Tongue (tissue), 3 donors: ENCODE measurements at places on chromosomes 7 and 10.
A peak's percentile ranks its signal among the peaks of the same experiment; 100 is the strongest.

DNA sequence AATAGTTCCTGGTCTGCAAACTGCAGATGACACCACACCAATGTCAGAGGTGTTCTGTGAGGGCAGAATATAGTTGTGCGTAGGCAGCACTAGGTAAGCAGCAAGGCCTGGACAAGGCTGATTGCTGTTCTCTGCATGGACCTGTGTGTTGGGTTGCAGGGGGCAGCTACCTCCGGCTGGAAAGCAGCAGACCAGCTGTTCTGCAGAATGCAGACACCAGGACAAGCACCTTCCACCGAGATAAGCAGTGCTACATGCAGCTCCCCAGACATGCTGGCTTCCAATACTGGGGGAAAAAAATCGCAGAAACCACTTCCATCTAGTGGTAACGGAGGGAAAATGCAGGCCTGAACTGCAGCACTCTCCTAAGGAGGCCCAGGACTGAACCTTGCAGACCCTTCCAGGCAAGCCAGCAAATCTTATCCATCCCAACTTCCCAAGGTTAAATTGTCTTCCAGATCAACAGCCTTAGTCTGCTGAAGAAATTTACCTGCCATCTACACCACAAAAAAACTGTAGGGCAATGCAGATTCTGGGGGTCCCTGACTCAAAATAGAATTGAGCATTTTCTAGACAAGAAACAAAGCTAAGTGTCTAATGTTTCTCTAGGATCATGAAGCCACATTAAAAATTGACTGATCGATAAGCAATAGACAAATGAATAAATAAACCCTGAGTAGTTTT lies 50.5 kb upstream of the COBL start:
- peak; percentile 79 for DNase-seq

GRCh38 chr10:110498087-110498981 lies 627 bp downstream of the DUSP5 start:
- peak; percentile 62 for DNase-seq

DNA sequence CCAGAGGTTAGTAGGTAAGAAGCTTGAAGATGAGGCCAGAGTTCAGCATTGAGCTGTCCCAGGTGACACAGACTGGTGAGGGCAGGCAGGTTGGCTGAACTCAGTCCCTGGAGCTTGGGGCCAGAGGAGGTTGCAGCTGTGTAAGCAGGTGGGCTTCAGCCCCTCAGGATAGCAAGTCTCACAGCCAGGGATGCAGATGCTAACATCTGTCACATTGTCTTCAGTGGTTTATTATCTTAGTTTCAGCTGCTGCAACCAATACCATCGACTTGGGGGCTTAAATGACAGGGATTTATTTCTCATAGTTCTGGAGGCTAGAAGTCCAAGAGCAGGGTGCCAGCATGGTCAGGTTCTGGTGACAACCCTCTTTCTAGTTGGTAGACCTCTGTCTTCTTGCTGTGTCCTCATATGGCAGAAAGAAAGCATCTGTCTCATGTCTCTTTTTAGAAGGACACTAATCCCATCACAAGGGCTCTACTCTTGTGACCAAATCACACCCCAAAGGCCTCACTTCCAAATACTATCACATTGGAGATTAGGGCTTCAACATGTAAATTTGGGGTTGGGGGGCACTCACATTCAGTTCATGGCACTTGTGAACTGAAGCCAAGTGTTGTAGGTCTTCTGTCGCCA lies 146.2 kb downstream of the KIAA1217 start:
- DNase-seq: peak; percentile 58

GRCh38 chr7:25860275-25861163 lies 291.5 kb upstream of the NFE2L3 start:
- DNase-seq: peak; percentile 60

- DNase-seq: no peak
These were observed 190.5 kb downstream of the HECW1 start for GRCh38 chr7:43302773-43303460.

- DNase-seq: no peak
These were observed 752 bp upstream of the CAMK2G start for GRCh38 chr10:73875139-73875475.

DNA sequence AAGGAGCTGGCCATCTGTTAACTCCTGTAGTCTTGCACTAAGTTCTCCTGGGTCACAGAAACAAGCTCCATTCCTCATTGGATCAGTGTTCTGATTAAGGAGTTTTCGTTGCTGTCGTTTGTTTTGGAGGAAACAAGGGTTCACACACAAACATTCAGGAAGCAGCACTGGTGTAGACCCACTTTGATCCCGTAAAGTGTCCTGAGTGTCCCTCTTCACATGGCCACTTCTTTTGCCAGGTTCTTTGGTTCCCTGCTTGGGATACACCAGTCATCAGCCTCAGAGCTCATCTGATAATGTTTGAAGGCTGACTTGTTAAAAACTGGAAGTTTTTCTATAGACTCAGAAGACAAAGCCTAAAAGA lies 10.9 kb downstream of the PDK4 start:
- DNase-seq: no peak

DNA sequence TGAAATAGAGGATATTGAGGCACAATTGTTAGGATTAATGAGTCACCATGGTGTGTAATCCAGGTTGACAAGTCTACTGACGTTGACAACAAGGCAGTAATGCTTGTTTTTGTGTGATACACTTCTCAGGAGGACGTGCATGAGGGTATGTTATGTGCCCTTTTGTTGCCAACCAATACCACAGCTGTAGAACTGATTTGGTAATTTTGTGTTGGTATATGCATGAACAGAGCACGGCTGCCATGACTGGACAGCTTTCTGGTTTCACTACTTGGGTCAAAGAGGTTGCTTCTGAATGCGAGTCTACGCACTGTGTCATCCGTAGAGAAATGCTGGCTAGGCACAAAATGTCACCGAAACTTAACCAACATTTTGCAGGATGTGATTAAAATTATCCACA lies 32.9 kb downstream of the PHTF2 start:
- DNase-seq: no peak

GRCh38 chr7:50667789-50668226 lies 102.6 kb upstream of the DDC start:
- no peak for DNase-seq

DNA sequence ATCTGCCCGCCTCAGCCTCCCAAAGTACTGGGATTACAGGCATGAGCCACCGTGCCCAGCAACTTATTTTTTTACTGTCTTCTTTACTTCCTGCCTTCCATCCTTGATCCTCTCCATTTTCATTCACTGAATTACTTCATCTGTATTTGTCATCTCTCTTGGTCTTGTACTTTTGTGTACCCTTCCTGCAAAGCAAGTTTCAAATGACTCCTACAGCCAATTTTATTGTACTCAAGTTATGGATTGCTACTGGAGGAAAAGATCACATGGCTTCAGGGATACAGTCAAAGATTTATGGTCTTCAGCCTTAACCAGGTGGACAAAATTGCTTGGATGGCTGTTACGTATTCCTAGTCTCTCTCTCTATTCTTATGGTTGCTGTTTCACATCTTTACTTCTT lies 22.6 kb downstream of the SEPTIN7 start:
- DNase-seq: no peak

DNA sequence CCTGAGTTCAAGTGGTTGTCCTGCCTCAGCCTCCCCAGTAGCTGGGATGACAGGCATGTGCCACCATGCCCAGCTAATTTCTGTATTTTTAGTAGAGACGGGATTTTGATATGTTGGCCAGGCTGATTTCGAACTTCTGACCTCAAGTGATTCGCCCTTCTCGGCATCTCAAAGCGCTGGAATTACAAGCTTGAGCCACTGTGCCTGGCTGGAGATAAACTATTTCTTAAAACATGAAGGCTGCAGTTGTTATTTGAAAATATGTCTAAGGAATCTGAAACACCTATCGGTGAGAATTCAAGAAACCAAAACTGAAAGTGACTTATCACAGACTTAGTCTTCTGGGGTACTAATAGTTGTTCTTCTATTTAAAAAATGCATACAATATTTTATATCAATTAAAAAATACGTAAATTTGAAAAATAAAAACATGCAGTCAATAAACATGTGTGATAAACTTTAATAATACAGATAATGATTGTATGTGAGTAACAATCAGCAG lies 176.9 kb upstream of the PRSS58 start:
- DNase-seq: no peak

DNA sequence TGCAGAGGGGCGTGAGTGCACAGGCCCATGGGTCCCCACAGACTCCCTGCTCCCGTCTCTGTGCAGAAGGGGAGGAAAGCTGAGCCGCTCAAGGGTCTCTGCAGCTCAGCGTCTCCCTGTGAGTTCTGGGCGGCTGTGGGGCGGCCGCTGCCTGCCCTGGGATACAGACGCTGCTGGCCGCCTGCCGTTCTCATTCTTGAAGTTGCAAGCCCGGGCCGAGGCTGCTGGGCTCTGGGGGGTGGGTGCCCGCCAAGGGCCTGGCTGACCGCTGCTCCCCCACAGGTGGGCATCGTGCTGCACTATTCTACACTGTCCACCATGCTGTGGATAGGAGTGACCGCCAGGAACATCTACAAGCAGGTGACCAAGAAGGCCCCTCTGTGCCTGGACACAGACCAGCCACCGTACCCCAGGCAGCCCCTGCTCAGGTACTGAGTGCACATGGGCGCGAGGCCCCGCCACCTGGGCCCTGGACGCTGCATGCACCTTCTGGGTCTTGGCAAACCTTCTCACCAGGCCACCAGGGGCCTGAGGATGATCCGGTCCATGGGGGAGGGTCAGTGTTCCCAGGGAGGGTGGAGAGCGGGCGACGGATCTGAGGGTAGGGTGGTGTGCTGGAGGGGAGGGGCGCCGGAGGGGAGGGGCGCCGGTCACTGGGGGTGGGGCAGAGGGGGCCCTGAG lies 14.8 kb downstream of the ADGRA1 start:
- DNase-seq: no peak

- DNase-seq: no peak
These were observed 663.6 kb downstream of the GRM8 start for GRCh38 chr7:126589068-126589684.

DNA sequence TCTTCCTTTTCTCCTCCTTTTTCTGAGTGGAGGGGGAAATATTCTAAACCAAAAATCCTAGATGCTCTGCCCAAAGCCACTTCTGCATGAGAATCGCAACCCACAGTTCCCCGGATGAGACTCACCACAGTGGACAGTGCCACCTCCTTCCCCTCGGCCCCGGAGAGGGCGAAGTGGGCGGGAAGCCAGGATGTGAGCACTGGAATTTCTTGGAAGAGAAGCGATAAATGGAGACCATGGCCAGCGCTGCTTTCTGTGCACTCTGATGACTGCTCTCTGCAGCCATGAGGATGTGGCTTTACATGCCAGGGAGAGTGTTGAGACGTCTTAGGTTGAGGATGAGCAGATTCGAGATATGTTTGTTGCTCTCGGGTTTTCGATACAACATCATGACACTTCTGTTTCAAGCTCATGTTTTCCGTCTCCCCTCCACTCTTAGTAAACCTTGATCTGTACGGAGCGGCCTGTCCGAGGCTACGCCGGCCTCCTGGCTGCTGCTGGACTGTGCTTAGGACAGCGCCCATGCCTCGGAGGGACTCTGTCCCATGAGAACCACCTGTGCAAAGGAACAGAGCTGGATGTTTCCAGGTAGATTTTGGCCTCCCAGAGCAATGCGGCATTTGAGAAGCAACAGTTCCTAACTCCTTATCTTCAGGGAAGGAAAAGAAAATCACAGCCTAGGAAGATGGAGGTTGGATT lies 414.6 kb upstream of the FOXK1 start:
- DNase-seq: no peak

DNA sequence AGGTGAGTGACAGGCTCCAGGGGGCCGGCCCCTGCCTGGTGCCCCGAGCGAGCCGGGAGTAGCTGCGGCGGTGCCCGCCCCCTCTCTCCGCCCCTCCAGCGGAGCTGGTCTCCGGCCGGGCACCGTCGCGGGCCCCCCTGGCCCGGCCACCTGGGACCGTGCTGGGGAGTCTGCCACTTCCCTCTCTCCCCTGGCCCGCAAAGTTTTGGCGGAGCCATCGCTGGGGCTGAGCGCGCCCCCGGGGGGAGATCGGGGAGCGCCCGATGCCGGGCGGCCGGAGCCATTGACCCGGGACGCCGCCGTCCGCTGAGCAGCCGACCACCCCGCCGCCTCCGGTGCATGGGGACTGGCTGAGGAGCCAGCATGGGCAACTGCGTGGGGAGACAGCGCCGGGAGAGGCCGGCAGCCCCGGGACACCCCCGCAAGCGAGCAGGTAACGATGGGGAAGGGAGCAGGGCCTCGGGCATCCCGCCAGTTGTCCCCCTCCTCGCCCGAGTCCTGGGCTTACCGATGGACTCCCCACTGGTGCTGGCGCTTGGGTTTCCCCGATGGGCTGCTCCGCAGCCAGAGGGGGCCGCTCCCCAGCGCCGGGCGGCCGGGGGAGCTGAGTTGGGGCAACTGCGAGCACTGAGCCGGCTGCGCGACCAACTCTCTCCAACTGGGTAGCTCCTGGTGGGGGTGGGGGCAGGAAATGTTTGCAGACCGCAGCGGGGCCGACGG lies at the start of gene UBTD1:
TSS of gene UBTD1 (plus strand) at position 84 of the 720 bp plus-strand sequence. CDS start at position 364, 280 bp downstream.
- peak; percentile 64 for DNase-seq

GRCh38 chr10:121379013-121379412 lies 219.2 kb downstream of the FGFR2 start:
- no peak for DNase-seq

GRCh38 chr7:120898715-120899499 lies 41.0 kb upstream of the TSPAN12 start:
- DNase-seq: no peak

GRCh38 chr7:122339145-122339904 lies 34.8 kb upstream of the FEZF1 start:
- no peak for DNase-seq

DNA sequence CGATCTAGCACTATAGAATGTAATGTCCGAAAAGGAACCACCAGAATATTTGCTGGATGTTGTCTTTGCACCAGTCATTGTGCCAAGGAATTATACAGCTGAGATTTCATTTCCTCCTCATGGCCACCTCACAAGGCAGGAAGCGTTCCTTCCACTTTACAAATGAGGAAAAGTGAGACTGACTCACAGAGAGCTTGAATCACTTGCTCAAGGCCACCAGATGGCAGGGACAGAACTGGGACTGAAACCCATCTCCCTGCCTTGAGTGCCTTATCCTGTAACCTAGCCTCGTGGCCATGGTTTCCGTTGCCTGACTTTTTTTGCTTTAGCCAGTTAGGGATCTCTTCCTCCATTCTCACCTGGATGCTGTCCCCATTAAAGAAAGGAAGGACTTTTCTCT lies 44.7 kb upstream of the PDZD8 start:
- DNase-seq: no peak

DNA sequence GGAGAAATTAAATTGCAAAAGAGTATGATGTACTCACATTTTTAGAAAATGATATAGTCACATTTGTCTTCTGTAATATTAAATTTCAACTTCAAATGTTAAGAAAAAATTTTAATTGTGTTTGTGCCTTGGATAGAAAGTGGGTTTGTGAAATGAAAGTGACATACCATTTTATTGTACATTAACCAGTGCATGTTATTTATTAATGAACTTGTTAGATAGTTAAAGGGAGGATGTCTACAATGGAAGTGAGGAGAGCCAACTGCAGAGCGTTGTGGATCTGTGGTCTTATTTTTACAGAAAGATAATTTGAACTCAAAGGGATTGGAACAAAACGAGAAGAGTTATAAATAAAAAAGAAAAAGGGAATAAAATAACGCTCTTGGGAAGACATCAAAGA lies 291.7 kb downstream of the ARL4A start:
- no peak for DNase-seq

- DNase-seq: no peak
These were observed 175.8 kb upstream of the SORCS1 start for GRCh38 chr10:107340326-107340725.
